EL (cell line): ENCODE measurements at places on chromosomes 3 and 15.

DNA sequence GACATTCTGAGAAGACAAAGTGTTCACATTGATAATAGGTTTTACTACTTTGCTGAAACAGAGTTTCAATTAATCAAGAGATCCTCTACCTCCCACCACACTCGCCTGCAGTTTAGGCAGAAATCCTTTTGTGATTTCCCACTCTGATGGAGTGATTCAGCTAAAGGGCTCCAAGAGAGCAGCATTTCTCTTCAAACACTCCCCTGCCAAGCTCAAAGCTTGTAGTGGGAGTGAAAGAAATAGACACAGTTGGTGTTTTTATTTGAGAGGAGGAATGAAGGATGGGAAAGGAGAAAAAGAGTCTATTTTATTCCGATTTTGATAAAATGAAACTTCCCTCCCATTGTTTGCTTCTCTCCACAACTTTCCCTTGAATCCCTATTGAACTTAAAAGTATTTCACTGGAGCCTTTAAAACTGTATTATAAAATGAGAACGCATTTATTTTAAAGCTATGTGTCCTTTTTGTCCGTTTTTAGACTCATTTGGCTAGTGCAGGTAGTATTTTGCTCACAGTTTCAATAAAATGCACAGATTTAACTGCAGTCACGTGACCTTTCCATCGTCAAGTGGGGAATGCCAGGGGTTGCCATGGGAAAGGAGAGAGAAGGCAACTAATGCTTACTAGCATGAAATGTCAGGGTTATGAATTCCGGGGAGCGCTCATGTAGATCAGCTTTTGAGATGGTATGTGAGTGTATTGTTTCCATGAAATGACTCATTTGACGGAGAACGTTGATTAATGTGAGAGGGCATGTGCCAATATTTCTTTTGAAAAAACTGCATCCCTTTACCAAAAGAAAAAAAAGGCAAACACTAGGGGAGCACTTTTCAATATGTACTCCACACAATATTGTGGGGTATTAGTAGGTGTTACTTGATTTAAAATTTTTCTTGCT, 7.7 kb upstream of the OSBPL11 start:
- peak; percentile 56 for DNase-seq

DNA sequence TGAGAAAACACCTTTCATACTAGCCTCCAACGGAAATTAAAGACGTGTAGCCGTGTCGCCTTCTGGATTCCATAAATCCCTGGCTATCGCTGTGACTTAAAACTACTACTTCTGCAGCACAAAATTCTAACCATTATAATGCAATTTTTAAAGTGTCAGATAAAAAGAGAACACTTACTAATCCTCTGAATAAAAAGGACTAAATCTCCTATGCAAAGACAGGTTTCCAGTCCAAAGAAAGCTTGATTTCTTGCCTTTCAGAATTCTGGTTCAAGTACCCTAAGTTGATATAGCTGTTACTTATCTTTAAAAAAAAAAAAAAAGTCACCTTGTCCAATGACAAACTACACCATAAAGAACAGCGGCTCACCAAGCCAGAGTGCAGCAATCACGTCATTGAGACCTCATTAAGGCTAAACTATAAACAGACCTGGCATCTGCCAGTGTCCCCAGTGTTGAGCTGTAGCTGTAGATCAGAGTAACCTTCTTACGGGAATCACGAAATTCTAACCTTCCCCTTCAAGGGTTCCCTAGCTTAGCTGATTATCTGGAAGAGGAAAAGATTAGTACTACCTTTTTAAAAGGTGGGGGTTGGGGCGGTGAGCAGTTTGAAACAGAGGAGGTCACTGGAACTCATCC, 2.2 kb downstream of the ABCC5 start:
- no peak for DNase-seq

- peak; percentile 76 for DNase-seq
Measured at GRCh38 chr15:65318870-65319356, 14.4 kb downstream of the RNU5B-1 start.

- DNase-seq: peak; percentile 59
Measured at GRCh38 chr3:105906836-105907235, 38.0 kb upstream of the CBLB start.

DNA sequence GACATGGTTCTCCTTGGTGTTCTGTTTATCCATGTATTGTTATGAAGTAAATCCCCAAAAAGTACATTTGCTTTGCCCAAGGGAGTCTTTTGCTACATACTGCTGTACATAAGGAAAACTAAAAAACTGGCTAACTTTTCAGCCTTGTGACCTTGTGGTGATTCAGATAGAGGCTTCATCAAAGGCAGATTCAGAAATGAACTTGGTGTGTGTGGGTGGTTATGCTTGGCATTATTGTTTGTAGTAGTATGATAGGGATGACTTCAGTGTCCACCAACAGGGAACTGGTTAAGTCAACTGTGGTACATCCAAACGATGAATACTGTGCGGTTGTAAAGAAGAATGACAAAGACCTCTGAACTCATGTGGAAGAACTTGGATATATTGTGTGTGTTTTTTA, 75.6 kb upstream of the CHRNB4 start:
- no peak for DNase-seq

DNA sequence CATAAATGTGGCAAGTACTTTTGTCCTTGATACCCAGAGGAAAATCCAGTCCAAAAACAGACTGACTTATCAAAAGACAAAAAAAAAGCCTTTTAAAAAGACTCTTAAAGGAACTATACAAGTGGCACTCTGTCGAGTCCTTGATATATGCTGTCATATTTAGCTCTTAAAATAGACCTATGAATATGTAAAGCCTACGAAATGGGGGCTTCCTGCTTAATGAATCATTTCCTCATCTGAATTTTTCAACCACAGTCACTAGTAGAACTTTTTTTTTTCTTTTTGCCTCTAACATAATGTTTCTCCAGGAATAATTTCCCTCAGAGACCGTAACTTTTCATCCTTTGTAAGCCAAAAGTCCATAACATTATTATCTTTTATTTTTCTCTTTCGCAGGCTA, 95.8 kb downstream of the P3H2 start:
- peak; percentile 75 for DNase-seq
